CD8-positive, alpha-beta memory T cell (primary cell): ENCODE measurements at places on chromosomes 16 and 17. TPM values are rescaled to one million over a fixed set of nuclear protein-coding genes. Genes with fewer than 3 reads are reported as not detected.

OR1A1 gene
- not detected for total RNA-seq

GSDMA gene
- total RNA-seq, result not detected

HEXIM1 gene
- 48.3 TPM for total RNA-seq

MAP3K3 gene
- 34.7 TPM for total RNA-seq

NBR1 gene
- total RNA-seq, result 42.6 TPM

DNA sequence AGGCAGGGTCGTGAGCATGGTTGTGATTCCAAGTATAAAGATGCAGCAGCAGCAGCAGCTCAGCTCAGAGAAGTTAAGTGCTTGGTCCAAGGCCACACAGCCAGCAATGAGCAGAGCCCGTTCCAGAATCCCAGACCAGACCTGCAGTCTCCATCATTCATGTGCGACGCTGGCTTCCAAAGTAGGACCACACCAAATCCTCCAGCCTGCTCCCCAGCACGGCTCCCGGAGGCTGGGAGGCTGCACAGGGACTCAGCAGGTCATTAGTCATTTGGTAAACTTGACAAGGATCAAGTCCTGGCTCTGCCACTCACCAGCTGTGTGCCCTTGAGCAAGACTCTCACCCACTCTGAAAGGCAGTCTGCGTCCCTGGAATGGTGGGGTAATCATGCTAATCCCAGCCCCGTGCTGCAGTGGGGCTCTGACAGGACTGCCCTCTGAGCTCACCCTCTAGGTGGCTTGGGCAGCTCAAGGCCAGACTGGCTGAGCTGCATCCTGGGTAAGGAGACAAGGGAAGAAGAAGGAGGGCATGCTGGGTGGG, 95.1 kb upstream of the TMEM132E start:
- no peak for DNase-seq

- peak; percentile 45 for DNase-seq
Observed at GRCh38 chr17:77487677-77488530, 347.1 kb downstream of the SEC14L1 start.

DNA sequence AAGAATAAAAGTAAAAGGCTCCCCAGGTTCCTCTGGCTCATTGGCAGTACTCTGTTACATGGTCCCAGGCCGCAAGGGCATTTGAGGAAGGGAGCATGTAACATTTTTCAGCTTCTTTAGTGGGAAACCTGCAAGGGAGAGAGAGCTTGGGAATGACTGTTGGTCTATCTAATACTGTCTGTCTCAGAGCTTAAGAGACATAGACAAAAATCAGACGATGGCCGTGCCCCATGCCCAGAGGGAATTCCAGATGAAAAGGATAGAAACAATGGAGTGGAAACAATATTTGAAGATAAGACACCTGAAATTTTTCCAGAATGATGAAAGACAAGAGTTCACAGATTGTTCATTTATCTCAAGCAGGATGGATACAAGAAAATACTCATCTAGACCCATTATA, 48.1 kb upstream of the ADORA2B start:
- no peak for DNase-seq

GRCh38 chr17:16287563-16288027, 65.7 kb downstream of the CENPV start:
- no peak for DNase-seq

DNA sequence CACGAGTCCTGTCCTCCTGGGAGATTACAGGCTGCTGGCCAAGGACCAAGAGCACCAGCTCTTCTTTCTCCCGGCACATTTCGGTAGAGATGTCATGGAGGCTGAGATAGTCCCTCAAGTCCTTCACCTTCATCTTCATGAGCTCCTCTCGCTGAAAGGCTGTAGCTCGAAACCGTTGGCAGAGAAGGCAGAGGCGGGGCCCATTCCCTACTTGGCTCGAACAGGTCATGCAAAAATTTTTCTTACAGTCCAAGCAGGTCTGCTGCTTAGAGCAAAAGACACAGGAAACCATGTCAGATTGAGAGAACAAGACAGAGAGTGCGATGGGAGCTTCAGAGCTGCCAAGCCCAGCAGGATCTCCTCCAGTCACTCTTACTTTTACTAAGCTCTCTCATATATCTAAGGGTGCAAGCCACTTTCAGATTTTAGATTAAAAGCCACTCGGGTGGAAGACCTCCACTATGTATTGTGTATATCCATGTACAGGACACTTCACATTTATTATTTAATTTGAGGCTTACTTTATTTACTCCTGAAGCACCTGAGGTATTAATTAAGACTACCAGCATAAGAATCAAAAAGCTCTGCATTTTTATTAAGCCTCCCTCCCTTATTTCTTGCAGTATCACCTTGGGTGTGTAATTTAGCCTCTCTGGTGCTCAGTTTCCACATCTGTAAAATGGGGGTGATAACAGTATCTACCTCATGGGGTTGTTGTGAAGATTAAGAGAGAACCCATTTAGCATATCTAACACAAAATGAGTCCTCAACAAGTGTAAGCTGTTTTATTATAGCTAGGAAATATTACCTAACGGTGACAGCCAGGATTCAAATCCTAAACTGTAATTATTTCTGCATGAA, 41.4 kb downstream of the LIG3 start:
- DNase-seq, result no peak

- DNase-seq, result no peak
Observed at GRCh38 chr16:69823831-69824563, 61.9 kb downstream of the WWP2 start.

DNA sequence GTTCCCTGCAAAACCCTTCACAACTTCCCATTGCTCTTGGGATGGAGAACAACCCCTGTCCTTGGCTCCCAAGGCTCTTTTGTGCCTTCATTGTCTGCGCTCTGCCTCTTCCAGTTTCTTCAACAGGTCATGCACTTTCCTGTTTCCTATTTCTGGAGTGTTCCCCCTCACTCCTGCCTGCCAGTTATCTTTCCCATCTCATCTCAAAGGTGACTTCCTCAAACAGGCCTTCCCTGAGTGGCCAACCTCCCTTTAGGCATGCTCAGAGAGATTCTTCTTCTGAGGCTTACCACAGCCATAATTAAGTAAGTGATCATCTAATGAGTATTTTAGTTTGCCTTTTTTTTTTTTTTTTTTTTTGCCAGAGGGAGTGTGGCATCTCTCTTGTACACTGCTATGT, 2.9 kb upstream of the CYLD start:
- no peak for DNase-seq

DNA sequence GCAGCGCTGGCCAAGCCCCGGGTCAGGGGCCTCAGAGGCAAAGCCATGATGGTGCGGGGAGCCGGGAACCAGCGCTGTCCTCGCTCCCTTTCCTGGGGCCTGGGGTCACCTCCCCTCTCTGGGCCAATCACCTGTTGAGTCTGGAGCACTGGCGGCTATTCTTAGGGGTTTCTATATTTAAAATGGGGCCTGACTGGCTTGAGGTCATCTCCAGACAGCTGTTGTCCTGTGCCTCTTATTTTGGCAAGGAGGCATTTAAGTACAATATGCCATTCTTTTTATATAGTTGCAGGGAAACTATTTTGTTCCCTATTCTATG, at the start of gene COX6A2:
Gene COX6A2 (minus strand): TSS at position 82 of the 319 bp plus-strand sequence. CDS start 35 bp downstream, at position 47.
- no peak for DNase-seq

GRCh38 chr16:23597003-23597756, 1.1 kb upstream of the NDUFAB1 start:
- no peak for DNase-seq

GRCh38 chr17:43578404-43578698, 32.2 kb upstream of the ETV4 start:
- no peak for DNase-seq

- no peak for DNase-seq
Observed at GRCh38 chr16:14007450-14007849, 63.7 kb upstream of the MRTFB start.
